Naive B cell (primary cell): ENCODE measurements at places on chromosomes 16 and 17. TPM values are rescaled to one million over a fixed set of nuclear protein-coding genes. Genes with fewer than 3 reads are reported as not detected.

DNA sequence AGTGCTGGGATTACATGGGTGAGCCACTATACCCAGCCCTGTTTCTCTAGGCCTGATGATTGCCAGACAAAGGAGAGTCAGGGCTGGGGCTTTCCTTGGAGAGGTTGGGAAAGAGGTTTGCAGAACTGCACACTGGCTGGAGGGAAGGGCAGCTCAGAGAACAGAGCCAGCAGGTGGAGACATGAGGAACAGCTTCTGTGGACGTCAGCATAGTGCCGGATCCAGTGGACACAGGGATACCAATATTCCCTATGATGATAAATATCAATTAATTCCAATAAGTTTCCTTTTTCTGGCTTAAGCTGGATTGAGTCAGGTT lies 43.2 kb upstream of the SCNN1B start:
- no peaks in the 10 kb centered on the region for H3K36me3 ChIP-seq
- no peak overlapping the region for H3K27ac ChIP-seq
- H3K27me3 ChIP-seq: peaks cover 18% of the 10 kb centered on the region
- H3K4me1 ChIP-seq: no peaks in the 10 kb centered on the region
- no peak for DNase-seq
- no peak overlapping the region for H3K4me3 ChIP-seq

GRCh38 chr17:16449121-16449570 lies 33.8 kb downstream of the TRPV2 start:
- no peaks in the 10 kb centered on the region for H3K27me3 ChIP-seq
- no peak overlapping the region for H3K4me3 ChIP-seq
- no peak for DNase-seq
- H3K27ac ChIP-seq: no peak overlapping the region

GRCh38 chr17:70434536-70435490 lies 265.5 kb downstream of the KCNJ2 start:
- no peak for DNase-seq
- no peak overlapping the region for H3K27ac ChIP-seq
- H3K4me3 ChIP-seq: no peak overlapping the region
- H3K4me1 ChIP-seq: no peaks in the 10 kb centered on the region
- H3K27me3 ChIP-seq: no peaks in the 10 kb centered on the region

Gene SLC16A6
- not detected for polyA plus RNA-seq

GRCh38 chr17:1039123-1039507 lies 42.2 kb downstream of the TIMM22 start:
- H3K36me3 ChIP-seq: peaks cover 5% of the 10 kb centered on the region
- DNase-seq: no peak
- no peak overlapping the region for H3K4me3 ChIP-seq
- peaks cover 22% of the 10 kb centered on the region for H3K4me1 ChIP-seq
- no peak overlapping the region for H3K27ac ChIP-seq
- H3K27me3 ChIP-seq: no peaks in the 10 kb centered on the region

Gene CDRT4
- polyA plus RNA-seq: 1.7 TPM

DNA sequence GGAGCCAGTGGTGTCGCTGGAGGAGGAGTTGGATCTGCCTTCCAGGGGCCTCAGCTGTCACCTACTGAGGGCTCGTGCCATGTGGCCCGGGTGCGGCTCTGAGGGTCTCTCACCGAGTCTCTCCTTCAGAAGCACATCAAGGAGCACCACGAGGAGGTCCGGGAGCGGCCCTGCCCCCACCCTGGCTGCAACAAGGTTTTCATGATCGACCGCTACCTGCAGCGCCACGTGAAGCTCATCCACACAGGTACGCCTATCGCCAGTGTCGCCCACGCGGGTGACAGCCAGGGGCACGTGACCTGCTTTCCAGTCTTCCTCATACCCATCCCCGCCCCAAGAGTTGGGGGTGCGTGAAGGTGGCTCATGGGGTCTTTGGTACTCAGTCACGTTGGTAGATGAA lies 12.5 kb downstream of the ZNF276 start:
- no peaks in the 10 kb centered on the region for H3K36me3 ChIP-seq
- H3K4me1 ChIP-seq: peaks cover 26% of the 10 kb centered on the region
- no peak overlapping the region for H3K27ac ChIP-seq
- no peak overlapping the region for H3K4me3 ChIP-seq
